Activated CD4-positive, alpha-beta T cell treated with anti-CD3 and anti-CD28 coated beads for 48 hours (primary cell): ENCODE measurements at places on chromosomes 11 and 22.

DNA sequence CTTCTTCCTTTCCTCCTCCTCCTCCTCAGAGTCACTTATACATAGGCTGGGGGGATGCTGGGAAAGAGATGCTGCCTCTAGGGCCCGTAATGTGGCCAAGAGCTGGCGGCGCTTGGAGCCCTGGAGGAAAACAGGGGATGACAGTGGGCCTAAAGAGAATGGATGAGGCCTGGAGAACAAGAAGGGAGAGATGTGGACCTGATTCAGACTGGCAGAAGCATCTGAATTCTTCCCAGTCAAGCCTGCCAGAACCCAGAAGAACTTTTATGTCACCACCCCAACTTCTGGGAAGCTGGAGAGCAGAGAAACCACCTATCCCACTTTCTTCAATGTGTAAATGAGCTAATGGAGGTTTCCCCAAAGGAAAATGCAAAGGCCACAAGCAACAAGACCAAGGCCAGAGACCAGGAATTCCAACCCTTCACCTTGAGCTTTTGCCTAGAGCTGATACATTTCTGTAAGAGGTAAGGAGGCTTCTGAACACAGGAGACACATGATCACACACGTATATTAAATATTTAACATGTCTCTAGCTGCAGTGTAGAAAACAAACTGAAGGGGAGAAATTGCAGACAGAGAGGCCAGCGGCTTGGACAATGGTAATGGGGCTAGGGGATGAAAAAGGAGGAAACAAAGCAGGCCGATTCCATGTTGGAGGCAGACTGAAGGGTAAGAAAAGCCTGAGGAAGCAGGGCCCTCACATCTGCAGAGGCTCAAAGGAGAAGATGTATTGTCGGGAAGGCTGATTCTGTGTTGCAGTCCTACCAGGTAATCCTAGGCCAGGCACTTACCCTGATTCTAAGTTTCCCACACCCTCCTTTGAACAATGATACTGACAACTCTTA, 1.1 kb downstream of the RRP8 start:
- DNase-seq = no peak

DNA sequence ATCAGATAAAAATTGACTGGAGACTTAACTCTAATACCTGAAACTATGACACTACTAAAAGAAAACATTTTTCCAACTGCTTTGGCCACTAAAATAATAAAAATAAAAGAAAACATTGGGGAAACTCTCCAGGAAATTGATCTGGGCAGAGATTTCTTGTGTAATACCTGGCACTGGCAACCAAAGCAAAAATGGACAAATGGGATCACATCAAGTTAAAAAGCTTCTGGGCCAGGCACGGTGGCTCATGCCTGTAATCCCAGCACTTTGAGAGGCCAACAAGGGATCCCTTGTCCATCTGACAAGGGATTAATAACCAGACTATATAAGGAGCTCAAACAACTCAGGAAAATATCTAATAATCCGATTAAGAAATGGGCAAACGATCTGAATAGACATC, 64.6 kb upstream of the RAB1B start:
- no peak for DNase-seq

- no peak for DNase-seq
These were observed at the start of gene FCHSD2 for GRCh38 chr11:73142128-73142377. FCHSD2 (minus strand) TSS chr11:73142318; CDS start chr11:73141877, 441 bp downstream.

- DNase-seq = no peak
These were observed 39.0 kb upstream of the BLID start for GRCh38 chr11:122154994-122155393.

DNA sequence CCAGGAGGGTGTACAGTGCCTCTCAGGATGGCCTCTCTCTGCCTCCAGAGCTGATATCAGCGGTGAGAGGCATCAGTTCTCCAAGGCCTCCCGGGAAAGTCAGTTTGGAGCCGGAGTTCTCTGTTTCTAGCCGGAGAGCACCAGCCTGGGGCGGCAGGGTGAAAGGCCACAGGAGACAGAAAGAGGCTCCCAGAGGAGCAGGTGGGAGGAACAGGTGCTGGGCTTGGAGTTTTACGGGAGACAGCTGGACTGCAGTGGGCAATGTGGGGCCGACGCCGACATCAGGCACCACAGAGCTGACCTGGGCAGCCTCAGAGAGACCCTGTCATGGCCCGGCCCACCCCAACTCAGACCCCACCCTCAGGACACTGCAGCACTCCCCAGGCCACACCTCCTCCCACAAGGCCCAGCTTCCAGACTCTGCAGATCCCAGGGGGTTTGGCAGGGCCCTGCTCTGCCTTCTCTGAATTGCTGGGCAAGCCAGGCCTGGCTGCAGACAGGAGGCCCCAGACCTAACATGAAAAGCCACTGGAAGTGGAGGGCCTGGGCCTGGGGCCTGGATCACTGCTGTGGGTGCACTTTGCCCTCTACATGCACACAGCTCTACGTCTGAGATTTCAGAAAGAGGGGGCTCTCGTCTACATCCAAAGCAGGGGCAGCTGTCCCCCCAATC, 885.6 kb downstream of the BRD1 start:
- no peak for DNase-seq

DNA sequence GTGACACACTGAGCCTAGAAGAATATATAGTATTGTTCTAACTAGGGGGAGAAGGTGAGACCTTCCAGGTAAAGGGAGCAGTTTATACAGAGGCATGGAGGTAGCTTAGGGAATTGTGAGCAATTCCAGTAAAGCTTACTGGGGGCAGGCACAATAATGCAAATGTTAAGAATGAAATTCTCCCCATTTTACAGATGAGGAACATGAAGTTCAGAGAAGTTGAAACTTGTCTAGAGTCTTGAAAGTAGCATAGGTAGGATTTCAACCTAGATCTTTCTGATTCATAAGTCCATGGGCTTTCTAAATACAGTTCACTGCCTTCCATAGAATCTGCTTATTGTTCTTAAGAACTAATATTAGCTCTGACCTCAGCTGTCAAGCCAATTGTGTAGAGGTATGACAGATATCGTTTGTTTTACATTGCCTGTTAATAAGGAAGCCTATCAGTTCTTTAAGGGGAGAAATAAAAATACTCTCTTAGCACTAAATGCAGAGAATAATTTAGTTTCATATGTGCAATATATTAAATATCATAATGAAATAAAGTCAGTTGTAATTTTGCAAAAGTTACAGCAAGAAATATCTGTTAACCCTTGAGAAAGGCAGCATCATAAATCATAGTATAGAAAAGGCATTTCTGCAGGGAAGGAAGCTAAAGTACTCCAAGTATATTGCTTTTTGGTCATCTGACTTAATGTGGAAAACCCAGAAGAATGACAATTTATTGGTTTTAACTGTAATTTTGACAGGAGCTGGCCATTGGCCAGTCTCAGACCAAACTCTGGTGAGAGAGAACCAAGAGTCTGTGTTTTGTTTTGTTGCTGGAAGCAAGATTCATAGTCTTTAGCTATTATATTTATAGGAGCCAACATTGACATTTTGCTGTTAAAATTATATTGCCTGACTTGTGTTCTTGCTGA, 181.8 kb downstream of the UVRAG start:
- DNase-seq = no peak

GRCh38 chr11:66983275-66983924, 8.3 kb downstream of the C11orf86 start:
- DNase-seq = no peak

GRCh38 chr11:118059246-118059940, 17.5 kb upstream of the TMPRSS4 start:
- DNase-seq = no peak

GRCh38 chr11:34665077-34665835, 44.4 kb downstream of the EHF start:
- DNase-seq = no peak

GRCh38 chr11:15912825-15913224, 443.5 kb downstream of the SOX6 start:
- DNase-seq = no peak

DNA sequence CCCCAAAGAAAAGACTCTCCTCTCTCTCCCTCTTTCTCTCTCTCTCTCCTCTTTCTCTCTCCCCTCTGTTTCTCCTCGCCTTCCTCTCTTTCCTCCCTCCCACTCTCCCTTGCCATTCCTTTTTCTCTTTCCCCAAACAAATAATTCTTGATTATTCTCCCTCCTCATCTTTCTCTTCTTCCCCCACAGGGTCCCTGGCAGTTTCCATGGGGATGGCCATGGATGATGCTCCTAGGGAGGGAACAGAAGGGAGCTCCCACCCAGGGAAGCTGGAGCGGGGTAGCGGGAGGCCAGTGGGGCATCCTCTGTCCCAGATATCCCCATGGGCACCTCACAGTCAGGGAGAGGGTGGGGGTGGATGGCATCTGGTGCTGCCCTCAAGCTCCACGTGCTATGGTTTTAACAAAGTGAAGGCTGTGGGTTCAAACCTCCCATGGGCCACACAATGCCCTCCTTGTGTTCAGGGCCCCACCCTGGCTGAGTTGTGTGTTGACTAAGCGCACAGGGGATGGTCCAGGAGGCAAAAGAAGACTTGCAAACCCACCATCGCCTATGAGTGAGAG, 266.4 kb downstream of the BUD13 start:
- no peak for DNase-seq

DNA sequence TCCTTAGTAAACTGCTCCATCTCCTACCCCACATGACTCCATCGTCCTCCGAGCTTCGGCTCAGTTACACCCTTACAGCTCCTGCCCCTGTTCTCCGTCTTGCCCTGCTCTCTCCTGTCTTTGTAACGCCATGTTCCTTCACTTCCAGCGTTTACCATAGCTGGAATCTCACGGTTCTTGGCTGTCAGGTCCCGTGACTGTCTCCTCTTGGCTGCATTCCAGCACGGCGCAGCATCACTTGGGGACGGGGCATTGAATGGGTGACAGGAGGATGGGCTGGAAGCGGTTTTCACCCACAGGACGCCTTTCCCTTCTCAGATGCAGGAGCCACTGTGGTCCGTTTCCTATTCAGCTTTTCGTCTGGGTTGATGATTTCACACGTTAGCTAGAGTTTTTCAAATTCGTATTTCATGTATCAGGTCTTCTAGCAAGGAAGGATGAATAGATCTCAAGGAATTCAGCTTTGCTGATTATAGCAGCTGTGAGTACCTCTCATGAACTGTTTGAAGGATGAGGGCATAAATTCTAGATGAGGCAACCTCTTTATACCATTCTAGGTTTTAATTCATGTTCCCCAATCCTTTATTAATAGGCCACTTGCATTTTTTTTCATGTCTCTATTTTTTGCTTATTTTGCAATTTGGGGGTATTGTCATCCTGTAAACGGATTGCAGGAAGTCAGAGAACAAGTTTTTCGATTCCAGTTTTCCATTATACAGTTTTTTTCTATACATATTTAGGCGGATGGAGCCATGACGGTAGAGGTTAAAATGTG, 29.1 kb downstream of the ZBED4 start:
- no peak for DNase-seq

- DNase-seq = peak; percentile 46
These were observed 13.9 kb downstream of the CRTAM start for GRCh38 chr11:122852074-122852795.

DNA sequence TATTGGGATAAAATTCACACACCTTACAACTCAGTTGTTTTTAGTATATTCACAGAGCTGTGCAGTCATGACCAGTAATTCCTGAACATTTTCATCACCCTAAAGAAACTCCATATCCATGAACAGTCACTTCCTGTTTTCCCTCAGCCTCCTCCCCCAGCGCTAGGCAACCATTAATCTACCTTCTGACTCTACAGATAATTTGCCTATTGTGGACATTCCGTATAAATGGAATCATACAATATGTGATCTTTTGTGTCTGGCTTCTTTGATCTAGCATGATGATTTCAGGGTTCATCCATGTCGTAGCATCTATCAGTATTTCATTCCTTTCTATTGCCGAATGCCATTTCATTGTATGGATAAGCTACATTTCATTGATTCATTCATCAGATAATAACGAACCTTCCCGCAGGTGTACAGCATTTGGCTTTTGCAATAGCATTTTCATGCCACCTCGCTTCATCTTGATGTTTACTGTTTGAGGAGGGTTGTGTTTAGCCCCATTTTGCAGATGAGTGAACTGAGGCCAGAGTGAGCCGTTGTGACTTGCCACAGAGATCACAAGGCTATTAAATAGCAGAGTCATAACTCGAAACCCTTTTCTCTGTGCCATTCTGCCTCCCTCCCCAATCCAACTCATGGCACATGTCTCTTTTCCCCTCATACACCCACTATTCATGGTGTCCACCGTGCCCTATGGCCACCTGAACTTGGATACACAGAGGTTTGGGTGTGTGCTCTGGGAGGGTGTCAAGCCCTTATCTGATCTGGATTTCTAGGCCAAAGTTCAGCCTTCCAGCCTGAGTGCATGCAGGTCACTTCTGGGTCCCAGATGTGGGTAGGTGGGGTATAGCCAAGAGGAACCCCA, 11.1 kb upstream of the MYH9 start:
- no peak for DNase-seq

- DNase-seq = no peak
These were observed 22.6 kb downstream of the TPBGL start for GRCh38 chr11:75262961-75263852.

GRCh38 chr11:87454241-87454640, 416.5 kb downstream of the TMEM135 start:
- DNase-seq = no peak

GRCh38 chr22:48834404-48834803, 993.3 kb downstream of the BRD1 start:
- DNase-seq = no peak

GRCh38 chr11:134079317-134079716, 10.4 kb downstream of the JAM3 start:
- no peak for DNase-seq

- DNase-seq = no peak
These were observed 232.9 kb downstream of the ETS1 start for GRCh38 chr11:128354476-128354875.

GRCh38 chr11:122113836-122114825, 1.9 kb downstream of the BLID start:
- DNase-seq = no peak

- peak; percentile 76 for DNase-seq
These were observed 31.8 kb downstream of the FAM118A start for GRCh38 chr22:45341498-45341897.

DNA sequence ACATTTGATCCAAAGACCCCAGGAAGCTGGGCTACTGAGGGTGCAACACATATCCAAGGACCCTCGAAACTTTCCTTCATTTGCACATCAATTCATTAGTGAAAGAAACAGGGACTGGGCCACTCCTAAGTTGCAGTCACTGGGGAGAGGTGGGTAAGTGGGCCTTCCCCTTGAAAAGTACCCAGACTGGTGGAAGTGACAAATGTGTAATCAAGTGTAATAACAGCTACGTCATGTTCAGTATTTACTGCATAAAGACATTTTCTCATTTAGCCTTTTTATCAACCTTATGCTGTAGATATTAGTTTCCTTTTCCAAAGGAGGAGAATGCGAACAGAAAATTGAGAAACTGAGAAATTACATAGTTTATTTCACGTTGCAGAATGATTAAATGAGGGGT, 101.9 kb upstream of the OLFML1 start:
- no peak for DNase-seq

- DNase-seq = no peak
These were observed 68.2 kb downstream of the CASP12 start for GRCh38 chr11:104830080-104830479.

- no peak for DNase-seq
These were observed 17.4 kb upstream of the OR10A5 start for GRCh38 chr11:6828103-6828502.

DNA sequence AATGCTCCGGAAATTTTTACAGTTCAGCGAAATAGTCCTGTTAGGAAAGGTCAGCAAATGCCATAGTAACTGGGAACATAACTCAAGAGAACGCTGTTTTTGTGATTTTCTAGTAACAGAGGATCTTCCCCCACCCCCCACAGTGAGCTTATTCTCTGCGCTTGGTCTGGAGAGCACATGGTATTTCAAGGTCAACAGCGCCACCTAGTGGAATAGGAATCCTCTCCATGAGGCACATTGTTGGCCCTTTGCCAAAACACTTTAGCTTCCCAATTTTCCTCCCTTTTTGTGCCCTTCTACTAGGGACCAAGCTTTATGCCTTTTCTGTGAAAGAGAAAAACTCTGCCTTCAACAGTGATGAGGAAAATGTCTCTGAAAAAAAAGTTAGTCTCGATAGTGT, 13.2 kb upstream of the OR4C12 start:
- peak; percentile 56 for DNase-seq
